ENCODE measurements at places on chromosomes 2 and 18. TPM values are rescaled to one million over a fixed set of nuclear protein-coding genes. Genes with fewer than 3 reads are reported as not detected.

Gene ZNF513
- total RNA-seq, result 19.6 TPM

Gene CAPN13
- total RNA-seq, result 0.44 TPM

Gene DHX57
- total RNA-seq, result 29.5 TPM

Gene SELENOI
- total RNA-seq, result 23.1 TPM

Gene PIEZO2
- total RNA-seq, result 2.4 TPM

Gene SF3B6
- 167 TPM for total RNA-seq

Gene RAD51AP2
- total RNA-seq, result not detected

Gene RNF144A
- 25.3 TPM for total RNA-seq
